ENCODE measurements at places on chromosomes 6 and 20.

DNA sequence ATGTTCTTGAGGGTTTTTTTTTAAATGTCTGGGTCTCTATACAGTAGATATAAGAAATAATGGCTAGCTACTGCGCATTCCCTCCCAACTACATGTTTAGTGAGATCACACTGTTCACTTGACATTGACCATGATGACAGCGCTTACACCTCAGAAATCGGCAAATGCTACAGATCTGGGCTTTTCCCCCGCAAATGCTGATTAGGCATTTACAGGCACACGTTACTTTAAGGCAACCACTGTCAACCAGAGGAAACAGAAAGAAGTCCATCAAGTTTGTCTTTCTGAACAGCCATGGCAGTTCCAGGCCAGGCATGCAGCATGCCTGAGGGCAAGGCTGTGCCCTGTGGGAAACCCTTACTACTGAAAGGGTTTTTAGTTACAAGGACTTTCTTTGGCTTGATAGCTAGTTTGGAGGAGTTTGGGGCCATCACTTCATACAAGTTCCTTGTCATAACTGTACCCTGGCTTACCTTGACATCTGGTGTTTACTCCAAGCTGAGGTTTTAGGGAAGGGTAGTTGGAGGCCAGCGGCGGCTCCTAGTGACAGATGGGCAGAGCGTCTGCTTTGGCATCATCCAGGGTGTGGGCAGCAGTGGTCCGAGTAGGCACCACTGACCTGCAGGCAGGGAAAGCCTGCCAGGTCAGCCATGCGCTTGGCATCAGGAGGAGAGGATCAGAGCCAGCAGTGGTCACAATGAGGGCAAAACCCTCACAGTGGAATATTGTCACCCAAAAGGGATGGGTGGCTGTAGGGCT lies 43.0 kb downstream of the CFAP61 start:
- DNase-seq: no peak

DNA sequence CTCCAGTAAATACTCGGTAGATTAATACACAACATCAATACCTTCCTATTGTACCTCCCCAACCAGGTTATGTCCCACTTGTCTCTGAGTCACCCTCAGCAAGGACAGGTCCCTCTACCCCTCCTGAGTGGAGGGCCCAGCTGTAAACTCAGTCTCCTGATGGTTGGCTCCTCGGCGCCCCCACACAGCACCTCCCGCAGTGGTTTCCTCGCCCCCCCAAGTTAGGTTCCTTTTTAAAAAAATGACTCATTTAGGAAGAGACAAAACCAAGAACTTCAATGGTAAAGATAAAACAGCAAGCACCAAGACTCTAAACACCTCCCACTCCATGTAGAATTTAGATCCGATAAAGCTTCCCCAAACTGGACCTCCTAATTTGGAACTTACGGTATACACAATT lies 83.5 kb downstream of the TRERF1 start:
- peak; percentile 67 for DNase-seq

DNA sequence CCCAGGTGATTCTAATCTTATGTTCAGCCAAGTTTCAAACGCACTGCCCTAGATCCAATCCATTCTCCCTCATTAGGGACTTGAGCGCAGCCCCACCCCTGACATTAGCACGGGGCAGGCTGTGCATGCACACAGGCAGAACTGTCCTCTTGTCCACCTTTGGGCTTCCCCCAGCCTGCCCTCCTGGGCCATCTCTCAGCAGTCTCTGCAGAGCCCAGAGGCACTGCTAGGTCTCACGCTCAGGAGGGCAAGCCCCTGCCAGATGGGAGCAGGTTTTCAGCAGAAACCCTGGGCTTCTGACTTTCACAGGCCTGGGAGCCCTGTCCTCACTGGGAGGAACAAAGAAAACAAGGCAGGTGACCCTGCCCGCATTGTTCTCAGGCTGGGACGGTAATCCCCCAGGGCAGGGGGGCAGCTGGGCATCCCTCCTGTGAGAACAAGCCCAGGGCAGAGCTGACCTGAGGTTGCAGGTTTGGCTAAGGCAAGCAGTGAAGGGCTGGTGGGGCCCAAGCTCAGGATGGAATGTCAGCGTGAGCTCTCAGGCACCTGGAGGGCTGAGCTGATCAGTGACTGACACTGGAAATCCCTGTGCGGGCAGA lies 24.5 kb downstream of the KCNK5 start:
- no peak for DNase-seq

GRCh38 chr6:123997223-123997622 lies 193.6 kb downstream of the NKAIN2 start:
- DNase-seq: no peak

DNA sequence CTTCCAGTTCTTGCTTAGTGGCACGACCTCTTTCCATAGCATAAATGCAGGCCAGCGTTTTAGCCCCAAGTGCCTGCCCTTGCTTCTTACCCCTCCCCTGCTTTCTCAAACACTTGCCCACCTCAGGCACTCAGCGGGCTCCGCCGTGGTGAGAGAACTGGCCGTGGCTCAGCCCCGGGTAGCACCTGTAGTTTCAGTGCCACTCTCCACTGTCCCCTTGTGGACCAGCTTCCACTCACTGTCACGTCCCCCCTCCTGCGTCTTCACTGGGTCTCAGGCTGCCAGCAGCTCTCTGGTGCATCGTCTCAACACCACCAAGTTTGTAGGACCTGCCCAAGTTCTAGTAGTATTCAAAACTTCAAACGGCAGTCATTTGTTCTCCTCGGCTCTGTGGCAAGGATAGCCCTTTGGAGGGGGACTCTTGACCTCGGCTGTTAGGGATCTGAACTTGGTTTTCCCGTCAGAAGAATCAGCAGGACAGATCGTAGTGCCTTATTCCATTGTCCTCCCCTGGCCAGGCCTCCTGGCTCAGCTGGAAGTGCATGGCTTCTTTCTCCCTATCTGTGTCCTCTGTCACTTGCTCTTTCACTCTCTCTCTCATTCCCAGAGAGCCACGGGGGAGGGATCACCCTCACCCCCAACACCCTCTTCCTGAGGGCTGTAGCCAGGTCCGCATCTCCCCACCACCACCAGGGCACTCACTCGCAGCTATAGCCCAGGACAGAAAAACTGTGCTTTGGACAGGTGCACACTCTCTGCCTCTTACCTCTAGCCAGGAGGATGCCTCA lies 44.6 kb downstream of the STK35 start:
- DNase-seq: no peak

DNA sequence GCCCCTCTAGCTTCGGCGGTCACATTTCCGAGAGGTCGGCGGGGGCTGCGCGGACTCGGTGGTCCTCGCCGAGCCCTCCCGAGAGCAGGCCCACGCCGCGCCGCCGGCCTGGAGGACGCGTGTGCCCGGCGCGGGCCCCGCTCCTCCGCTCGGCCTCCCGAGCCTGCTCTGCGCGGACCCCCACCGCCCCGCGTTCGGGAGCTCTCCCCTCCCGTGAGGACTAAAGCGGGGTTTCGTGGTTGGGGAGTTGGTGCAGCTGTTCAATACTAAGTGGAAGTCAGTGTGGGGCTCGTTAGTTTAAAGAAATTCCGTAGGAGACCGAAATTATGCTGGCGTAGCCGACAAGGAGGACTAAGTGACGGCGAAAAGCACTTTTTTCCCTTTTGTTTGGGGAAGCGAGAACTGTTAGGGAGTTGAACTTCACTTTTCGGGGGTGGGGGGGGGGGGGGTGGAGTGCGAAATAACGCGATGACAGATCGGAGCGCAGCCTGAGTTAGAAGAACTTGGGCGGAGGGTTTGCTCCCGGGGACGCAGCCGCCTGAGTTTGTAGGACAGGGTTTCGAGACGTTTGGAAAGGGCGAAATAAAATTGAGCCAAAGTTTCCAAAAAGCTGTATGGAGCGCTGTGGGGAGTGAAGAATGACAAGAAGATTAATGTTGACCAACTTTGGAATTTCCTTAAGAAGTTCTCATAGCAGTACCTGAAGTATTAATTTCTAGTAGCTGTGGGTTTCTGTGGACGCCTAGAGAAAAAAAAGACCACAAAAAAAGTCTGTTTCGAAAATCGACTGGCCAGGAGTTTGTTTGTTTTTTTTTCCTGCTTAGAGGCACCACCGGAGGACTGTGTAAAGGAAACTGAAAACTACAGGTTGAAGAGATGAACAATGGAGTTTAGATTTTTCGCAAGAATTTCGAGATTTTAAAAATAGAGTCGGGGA lies 1.4 kb downstream of the QKI start:
- peak; percentile 34 for DNase-seq

DNA sequence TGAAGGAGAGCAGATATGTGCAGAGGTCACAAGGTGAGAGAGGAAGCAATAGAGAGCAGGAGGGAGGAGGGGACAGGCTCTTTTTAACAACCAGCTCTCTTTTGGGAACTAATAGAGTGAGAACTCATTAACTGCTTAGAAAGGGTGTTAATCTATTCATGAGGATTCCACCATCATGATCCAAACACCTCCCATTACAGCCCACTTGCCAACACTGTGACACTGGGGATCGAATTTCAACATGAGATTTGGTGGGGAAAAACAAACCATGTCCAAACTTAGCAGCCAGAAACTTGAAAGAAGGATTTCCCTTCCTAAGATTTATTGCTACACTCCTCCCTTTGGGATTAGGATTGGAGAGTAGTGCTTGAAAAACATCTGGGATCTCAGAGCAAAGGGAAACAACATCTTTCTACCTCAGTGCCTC lies 135.5 kb upstream of the PLCB4 start:
- no peak for DNase-seq

DNA sequence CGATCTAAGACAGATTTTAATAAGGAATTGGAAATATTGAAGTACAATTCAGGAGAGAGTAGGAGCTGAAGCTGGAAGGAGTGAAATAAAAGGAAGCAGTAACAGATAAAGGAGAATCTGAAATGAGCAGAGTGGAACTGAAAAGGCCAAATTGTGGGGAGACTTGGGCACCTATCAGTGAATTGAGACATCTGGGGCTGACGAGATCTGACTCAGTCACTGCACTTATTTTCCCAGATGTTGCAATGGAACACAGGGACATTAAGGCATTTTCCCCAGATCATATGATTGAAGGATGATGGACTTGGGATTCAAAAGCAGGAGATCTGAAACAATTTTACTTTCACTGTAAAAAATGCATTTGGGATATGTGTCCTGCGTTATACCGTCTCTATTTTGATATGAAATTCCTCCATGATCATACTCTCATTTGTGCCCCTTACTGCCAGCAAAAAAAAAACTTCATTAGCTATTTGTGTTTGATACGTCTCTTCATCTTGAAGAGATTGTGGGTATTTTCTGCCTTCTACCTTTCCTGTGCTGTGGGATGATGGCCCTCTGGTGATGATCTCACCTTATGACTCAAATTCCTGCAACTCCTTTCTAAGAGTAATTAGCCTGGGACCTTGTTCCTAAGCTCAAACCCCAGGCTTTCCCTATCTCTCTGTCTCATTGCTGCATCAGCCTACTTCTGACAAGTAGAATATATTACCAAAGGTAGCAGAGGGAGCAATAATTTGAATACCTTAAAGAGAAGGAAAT lies 278.5 kb upstream of the MAN1A1 start:
- DNase-seq: no peak

GRCh38 chr6:87283461-87283860 lies 38.9 kb upstream of the SMIM8 start:
- no peak for DNase-seq

DNA sequence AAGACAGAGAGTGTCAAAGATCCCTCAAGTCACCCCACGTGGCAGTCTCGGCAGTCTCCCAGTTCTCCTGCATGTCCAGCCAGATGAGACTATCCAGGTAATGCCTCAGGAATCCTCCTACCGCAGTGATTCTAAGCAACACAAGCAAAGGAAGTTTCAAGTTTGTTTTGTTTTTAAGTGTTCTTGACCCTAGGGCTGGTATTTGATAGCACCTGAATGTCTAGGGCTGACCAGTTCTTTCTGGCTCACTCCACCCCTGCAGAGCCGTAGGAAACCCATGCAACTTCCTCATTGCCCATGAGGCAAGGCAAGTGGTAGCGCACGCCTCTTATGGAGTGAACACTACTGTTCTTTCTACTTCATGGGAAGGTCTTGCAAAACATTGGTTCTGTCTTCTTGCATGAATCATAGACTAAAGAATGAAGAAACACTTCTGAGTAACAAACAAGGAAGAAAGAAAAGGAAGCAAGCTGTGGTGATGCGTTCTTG lies 24.8 kb upstream of the FOXQ1 start:
- DNase-seq: no peak

- DNase-seq: no peak
Measured at GRCh38 chr6:88174906-88175305, 8.8 kb upstream of the CNR1 start.

DNA sequence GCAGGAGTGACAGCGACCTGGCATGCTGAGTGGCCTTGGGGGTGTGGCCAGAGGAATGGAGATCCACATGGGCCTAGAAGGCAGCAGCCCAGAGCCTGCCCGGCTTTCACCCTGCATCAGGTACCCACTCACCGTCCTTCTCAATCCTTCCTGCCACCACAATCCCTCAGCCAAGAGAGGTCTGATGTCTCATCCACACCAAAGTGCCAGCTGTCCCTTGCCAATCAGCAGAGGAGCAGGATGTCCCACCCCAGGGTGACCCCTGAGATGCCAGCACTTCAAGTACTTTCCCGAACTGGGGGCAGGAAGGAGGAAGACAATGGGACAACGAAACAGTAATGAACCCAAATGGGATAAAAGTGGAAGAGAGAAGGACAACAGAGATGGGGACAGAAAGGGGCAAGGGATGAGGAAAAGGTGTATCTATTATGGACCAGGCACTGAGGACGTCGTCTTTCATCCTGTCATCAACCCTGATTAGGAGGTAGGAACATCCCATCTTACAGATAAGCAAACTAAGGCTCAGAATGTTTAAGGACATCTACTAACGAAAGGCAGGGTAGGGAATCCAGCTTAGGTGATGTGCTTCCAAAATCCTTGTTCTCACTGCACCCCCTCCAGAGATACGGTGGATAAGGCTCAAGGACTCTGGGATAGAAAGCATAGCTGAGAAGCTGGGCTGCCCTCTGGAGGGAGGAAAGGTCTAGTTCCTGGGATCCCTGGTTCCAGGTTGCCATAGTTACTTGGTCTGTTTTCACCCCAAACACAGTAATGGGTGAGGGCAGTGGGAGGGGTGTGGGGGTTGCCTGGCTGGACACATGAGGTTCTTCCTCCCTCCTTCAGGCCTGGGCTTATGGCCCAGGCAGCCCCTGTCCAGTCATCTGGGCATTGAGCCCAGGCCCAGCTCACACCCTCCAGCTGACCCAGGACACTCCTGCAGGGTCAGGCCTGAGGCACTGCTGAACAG lies 4.5 kb upstream of the TNXB start:
- DNase-seq: no peak

- no peak for DNase-seq
Measured at GRCh38 chr20:44785768-44786167, 24.6 kb downstream of the RIMS4 start.
